ENCODE measurements at places on chromosomes 6 and 20. TPM values are rescaled to one million over a fixed set of nuclear protein-coding genes. Genes with fewer than 3 reads are reported as not detected.

Gene ABCF1
- 33.0 TPM for total RNA-seq

Gene NMBR
- total RNA-seq = not detected

Gene DNAH8
- total RNA-seq = 0.08 TPM

Gene RNASET2
- total RNA-seq = 59.7 TPM

Gene SPATS1
- total RNA-seq = not detected

Gene LRRC73
- total RNA-seq = 0.63 TPM

Gene NKX2-2
- total RNA-seq = not detected

Gene EYS
- total RNA-seq = 0.09 TPM

Gene TP53RK
- 12.4 TPM for total RNA-seq

Gene BPIFA1
- not detected for total RNA-seq

Gene ADTRP
- 2.6 TPM for total RNA-seq

Gene SLC13A3
- 4.2 TPM for total RNA-seq

Gene SAMD10
- 0.16 TPM for total RNA-seq

Data from fibroblast of the aortic adventitia (primary cell).